ENCODE measurements at places on chromosomes 11 and 22.

DNA sequence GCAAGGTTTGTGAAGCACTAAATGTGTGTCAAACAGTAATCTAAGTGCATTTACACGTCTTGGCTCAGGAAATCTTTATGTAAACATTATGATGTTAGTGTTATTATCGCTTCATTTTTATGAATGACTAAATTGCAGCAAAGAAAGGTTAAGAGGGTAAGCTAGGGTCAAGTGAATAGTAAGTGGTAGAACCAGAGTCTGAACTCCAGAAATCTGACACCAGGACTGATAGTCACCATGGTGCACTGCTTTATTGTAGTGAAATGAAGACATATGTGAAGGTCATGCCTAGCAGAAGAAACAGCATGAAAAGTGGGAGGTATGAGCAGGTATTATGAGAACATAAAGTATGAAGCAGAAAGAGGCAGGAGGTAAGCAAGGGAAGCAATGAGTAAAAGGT lies 368.7 kb upstream of the TENM4 start:
- no peak for DNase-seq

DNA sequence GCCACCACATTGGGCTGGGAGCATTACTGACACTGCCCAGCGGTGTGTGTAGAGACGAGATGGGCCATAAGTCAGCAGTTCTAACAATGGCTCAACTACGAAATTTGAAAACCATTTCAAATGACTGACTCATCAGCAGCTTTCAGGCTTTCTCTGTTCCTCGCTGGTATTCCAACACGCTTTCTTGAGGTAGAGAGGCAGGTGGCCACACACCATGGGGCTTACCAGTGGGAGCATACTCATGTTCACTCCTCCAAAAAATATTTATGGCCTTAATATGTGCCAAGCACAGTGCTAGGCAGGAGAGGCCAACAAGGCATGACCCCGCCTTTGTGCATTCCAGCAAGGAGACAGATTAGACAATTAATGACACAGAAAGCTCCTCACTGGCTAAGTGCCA lies 20.3 kb downstream of the ARFGAP2 start:
- DNase-seq: no peak

GRCh38 chr11:107691000-107691750 lies 20.7 kb downstream of the SLN start:
- DNase-seq: no peak

DNA sequence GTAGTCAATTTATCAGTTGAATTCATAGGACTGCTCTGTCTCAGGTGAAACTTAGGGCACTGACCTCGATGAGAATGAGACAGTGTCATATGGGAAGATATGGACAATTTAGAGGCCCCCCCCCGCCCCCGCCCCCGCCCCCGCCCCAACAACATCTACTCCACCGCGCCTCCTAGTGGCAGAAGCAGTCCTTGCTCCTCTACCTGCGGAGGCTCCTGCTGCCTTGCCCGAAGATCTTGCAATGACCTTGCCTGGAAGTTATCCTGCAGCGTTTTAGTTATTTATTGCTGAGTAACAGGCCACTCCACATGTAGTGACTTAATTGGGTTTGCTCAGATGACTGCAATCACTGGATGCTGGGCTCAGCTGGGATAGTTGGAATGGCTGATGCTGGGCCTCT lies 15.2 kb downstream of the SERPINH1 start:
- peak; percentile 19 for DNase-seq

- no peak for DNase-seq
These were observed 54.4 kb downstream of the TRAF6 start for GRCh38 chr11:36455658-36456111.

DNA sequence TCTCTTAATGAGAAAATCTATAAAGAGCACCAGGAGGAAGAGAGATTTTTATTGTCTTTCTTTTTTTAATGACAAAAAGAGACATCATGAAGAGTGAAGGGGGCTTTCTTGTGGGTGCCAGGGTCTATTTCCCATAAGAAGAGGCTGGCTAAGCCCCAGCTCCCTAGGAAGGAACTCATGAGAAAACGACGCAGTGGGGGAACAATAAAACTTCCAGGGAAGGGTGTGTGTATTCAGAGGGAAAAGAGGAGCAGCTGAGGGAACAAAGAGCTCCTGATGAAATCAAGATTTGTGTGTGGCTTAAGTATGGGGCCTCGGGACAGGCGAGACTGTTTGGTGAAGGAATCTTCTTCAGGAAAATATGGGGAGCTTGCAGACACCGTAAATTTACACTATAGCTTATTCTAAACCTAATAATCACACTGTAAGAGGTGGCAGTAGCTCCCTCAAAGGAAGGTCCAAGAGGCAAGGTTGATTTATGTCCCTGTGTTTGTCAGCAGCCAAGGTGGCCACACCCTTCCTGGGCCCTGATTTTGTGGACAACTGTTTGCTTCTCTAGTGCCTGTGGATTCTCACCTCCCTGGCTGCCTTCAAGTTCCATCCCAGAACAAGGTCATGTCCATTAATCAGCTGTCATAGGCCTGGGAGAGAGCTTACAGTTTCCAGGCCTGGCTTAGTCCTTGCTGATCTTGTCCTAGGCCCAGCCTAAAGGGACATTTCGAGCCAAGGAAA lies 615.7 kb downstream of the INSC start:
- DNase-seq: no peak

DNA sequence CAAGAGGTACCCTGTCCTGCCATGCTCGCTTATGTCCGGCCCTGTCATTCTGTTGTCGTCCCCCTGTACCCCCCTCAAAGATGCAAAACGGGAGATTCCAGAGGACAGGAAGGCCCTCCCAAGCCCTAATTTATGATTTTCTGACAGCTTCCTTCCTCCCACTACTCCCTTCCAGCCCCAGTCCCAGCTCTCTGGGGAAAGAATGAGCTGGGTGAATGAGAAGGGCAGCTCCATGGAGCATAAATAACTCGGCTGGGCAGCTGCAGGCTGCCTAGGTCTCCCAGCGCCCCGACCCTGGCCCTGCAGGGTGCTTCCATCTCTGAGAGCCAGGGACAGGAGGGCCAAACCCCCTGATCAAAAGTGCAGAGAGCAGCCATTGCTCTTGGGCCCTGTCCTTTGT lies 3.9 kb upstream of the EMID1 start:
- no peak for DNase-seq

DNA sequence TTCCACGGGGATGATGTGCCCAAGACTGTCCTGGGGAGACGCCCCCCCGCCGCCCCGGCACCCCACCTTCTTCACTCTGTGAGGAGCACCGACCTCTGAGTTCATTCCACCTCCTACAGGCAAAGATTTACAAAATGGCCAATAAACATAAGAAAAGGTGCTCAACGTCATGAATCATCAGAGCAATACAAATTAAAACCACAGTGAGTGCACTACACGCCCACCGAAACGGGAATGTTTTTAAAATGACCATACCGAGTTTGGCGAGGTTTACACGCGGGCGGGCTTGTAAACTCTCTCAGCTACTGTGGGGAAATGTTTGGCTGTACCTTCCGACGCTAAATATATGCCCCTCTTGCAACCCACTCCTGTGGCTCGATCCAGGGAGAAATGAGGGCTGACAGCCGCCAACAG lies 7.9 kb downstream of the NPTXR start:
- DNase-seq: no peak

DNA sequence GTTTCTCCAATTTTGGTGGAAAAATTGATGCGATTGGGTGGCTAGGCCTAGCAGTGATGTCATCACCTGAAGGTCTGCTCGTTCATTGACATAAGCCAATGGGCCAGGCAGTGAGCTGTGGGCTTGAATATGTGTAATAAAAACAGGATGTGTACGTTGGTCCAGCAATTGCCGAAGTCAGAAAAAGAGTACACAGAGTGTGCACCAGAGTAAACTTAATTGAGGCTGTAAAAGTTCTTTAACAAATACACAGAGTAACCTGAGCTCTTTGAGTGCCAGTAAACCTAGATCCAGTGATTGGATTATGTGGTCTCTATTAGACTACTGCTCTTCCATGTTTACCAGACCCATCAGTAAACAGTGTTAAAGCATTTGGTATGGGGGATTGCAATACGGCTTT lies 13.0 kb upstream of the GLYATL1 start:
- DNase-seq: no peak

DNA sequence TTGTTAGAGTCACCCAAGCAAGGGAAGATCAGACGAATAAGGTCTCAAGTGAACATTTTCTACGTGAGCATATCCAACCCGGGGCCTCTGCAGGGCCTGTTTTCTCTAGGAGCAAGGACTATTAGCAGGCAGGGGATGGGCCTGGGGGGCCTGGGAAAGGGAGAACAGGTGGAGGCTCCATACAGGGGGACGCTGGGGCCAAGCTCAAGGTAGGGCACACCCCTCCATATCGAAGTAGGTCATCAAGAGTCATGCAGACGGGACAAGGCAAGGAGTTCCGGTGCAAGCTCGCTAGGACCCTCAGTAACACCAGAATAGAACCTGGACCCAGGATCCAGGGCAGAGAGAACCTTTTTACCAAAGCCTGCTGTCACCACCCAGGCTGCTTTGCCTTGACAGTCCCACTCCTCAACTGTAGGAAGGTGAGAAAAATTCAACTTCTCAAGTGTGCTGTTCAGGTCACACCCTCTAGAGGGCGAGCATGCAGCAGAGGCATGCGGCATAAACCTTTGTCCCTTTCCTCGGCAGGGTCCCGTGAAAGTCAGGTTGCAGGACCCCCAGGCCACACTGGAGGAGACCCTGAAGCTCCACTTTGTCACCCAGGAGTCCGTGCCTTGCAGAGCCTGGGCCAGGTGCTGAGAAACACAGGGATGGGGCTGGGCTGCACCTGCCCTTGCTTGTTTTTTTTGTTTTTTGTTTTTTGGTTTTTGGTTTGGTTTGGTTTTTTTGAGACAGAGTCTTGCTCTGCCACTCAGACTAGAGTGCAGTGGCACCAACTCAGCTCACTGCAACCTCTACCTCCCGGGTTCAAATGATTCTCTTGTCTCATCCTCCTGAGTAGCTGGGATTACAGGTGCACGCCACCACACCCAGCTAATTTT lies 8.6 kb upstream of the APOBEC3B start:
- no peak for DNase-seq

- DNase-seq: no peak
These were observed 208.8 kb downstream of the DCDC1 start for GRCh38 chr11:31160504-31161422.

GRCh38 chr11:64746486-64746885 lies 2.5 kb upstream of the RASGRP2 start:
- no peak for DNase-seq

DNA sequence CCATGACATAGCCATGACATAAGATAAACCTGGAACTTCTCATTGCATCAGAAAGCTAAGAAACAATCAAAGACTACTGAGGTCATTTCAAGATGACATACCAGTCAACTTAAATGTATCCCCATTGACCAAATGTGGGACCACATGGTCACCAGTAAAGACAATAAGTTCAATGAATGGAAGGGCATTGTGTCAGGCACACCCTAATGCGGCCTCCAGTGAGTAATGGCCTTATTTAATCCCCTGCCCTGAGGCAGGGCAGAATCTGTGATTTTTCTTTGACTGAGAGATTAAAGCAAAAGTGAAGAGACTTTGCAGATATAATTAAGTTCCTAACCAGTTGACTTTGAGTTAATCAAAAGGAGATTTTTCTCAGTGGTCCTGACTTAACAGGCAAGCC lies 17.3 kb upstream of the SYT8 start:
- DNase-seq: no peak

- no peak for DNase-seq
These were observed 77.4 kb downstream of the CECR2 start for GRCh38 chr22:17446698-17447097.

DNA sequence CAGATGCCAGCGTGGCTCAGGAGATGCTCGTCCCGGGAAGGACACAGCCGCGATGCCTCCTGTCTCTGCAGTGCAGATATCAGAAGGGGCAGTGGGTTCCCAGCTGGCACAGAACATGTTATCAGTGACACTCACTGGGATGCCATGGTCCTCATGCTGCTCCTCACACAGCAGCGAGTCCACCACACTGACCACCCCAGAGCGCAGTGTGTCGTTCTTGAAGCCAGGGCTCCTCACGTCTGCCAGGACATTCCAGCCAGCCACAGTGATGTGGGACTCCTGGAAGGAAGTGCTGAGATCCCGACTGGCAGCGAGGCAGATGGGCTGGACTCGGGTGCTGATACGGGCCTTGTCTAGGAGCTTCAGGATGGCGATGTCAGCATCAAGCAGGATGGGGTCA lies 13.1 kb upstream of the SLC1A2 start:
- no peak for DNase-seq

DNA sequence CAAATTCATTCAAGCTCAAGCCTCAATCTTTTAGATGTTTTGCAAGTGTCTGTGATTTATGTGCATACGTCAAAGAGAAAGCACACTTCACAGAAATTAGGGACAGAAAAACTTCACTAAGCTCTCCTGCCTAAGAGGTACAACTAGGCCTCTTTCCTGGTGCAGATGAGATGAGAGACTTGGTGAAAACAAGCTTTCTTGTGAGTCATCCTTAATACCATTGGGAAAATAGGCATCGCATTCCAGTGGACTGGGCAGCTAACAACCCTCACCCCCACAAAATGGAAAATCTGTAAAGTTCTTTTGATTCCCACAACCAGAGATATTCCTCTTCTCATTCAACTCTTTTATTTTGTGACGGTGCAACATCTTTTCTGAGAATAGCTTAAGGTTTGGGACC lies 1110.4 kb upstream of the CCDC90B start:
- DNase-seq: no peak

GRCh38 chr11:60872124-60872960 lies 5.0 kb downstream of the ZP1 start:
- no peak for DNase-seq

- DNase-seq: peak; percentile 81
These were observed 726 bp downstream of the ST3GAL4 start for GRCh38 chr11:126355926-126356897.

DNA sequence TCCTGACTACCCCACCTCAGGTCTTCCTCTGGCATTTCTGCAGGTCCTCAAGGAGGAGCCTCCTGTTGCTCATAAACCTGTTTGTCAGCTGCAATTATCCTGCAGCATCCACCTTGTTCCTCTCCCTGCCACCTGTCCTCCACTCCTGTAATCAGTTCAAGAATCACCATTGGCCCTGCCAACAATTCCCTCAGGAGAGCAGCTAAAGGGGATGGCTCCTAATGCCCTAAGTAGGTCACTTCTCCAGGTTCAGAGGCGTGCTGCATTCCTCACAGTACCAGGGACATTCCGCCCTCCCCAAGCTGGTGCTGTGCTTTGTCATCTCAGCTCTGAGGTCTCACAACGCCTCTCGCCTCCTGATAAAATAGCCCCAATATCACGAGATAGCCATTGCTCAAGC lies 2.1 kb downstream of the CLDN25 start:
- no peak for DNase-seq

DNA sequence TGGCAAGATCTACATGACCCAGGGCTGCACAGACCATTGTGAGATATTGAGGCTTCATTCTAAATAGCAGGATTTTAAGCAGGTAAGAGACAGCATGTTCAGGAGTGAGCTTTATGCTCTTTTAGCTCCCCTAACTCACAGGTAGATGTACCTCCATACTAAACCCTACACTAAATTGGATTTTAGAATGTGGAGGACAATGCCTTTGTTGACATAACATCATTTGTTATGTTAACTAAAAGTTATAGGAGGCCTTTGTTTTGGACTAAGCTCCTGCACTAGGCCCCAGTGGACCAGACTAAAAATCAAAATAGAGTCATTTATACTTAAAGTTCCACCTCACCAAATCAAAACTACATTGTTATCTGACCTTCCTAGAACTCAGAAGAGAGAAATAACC lies 6.8 kb downstream of the DDIAS start:
- no peak for DNase-seq
